ENCODE measurements at places on chromosomes 13 and 19. TPM values are rescaled to one million over a fixed set of nuclear protein-coding genes. Genes with fewer than 3 reads are reported as not detected.

- DNase-seq, result no peak
Measured at GRCh38 chr19:53606031-53606430, 25.8 kb upstream of the DPRX start.

DNA sequence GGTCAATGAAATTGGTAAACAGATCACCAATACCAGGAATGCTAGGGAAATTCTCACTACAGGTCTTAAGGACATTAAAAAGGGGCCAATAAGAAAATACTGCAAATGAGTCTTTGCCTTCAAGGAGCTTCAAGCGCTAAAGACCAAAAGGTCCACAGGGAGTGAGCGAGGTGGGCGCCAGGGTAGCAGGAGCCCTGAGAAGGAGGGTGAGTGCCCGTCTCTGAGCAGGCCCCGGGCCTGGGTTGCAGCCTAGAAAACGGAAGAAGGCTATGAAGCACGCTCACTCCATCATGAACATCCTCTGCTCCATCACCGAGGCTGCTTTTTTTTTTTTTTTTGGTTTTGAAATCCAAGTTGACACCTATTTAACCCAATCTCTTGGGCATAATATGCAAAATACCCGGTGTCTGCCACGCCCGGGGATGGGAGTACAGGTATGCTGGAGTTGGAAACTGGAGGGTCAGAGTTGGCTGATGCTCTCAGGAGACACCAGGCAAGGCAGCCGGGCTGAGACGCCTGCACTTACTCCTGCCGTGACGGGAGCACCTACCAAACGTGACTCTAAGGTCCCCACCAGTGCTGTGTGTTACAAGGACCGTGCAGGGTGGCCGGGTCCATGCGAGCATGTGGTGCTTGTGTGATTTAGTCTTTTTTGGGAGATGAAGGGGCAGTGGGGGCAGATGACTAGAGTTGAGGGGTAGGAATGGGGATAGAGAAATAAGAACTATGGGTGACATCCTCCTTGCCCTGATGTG lies 66.9 kb downstream of the KLF2 start:
- DNase-seq, result no peak

DNA sequence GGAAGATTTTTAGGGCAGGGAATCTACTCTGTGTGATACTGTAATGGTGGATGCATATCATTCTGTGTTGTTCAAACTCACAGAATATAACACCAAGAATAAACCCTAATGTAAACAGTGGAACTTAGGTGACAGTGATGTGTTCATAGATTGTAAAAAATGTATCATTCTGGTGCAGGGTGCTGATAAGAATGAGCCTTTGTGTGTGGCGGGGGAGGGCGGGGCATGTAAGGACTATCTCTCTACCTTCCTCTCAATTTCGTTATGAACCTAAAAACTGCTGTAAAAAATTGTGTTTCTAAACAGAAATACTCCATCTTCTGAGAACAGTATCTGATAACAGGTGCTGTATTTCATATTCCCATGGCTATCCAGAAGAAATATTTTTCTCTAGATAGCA lies 35.6 kb downstream of the TNFRSF19 start:
- DNase-seq, result no peak

Gene AMER2
- 1.5 TPM for total RNA-seq

- no peak for DNase-seq
Measured at GRCh38 chr19:38867171-38867780, 10.8 kb downstream of the RINL start.

- DNase-seq, result peak; percentile 66
Measured at GRCh38 chr19:2603334-2603733, 99.2 kb downstream of the GNG7 start.

DNA sequence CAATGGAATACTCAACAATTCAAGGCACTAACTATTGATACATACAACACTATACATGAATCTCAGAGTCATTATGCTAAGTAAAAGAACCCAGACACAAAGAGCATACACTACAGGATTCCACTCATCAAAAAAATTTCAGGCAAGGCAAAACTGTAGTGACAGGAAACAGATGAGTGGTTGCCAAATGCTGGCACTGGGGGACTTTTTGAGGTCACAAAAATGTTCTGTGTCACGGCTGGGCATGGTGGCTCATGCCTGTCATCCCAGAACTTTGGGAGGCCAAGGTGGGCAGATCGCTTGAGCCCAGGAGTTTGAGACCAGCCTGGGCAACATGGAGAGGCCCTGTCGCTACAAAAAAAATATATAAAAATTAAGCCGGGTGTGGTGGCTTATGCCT lies 129.4 kb downstream of the KL start:
- DNase-seq, result no peak

DNA sequence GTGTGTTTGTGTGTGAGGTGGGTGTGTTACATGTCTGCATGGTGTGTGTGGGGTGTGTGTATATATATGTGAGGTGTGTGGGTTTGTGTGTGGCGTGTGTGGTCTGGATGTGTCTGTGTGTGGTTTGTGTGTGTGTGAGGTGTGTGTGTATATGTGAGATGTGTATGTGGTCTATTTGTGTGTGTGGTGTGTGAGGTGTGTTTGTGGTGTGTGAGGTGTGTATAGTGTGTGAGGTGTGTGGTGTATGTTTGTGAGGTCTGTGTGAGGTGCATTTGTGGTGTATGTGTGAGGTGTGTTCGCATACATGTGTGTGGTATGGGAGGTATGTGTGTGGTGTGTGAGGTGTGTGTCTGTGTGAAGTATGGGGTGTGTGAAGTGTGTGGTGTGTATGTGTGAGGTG lies 12.5 kb upstream of the TNFRSF19 start:
- no peak for DNase-seq

DNA sequence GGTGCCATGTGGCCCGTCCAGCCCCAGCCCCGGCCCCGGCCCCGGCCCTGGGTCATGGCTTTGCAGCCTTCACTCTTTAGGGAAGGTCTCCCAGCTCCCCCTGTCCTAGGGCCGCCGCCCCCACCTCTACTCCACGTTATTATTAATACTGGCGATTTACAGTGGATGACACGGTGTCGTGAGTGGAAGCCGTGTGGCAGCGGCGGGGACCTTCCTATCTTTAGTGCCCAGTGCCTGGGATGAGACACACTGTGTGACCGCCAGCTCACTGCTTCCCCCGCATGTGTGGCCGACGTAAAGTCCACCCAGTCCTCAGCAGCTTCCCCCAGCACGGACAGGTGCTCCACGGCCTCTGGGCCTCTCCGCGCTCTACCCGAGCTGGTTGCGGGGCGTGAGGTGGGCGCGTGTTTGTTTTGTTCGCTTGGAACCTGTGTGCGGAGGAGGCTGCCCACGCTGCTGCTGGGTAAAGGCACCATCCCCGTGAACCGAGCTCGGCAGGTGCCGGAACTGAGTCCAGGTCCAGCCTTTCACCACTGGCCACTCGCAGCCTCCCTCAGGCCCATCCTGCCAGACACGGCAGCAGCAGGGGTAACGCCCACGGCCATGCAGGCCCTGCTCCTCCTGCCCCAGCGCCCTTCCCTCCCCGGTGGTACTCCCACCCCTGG lies 70.9 kb upstream of the MCF2L start:
- DNase-seq, result no peak

DNA sequence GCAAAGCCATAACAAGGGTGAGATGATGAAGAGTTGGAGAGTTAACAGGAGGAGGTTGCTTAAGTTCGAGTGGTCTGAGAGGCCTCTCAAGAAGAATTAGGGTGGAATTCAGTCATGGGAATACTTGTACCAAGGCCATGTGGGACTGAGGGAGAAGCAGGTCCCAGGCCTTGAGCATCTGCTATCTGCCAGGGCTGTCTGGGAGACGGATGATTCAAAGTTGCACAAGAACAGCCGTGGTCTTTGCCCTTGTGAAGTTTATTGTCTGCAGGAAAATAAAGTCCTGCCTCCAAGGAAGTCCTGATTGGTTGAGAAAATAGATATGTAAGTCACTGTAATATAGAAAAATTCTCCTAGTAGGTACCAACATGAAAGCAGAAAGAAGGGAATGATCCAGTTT lies 178.8 kb upstream of the RFC3 start:
- DNase-seq, result no peak

DNA sequence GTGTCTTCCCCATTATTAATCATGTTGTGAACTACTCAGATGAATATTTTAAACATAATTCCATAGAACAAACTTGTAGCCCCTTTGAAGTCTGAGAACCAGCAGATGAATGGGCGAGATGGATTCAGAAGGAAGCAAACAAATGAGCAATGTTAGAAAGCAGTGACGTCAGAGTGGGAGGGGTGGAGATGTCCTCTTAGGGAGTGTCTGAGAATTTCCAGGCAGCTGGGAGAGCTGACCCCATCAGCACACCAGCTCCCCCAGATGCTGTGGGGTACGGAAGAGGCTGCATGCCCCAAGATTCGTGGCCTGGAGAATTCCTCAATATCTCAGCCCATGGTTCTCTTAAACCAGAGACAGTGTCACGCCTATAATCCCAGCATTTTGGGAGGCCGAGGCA lies 68.6 kb downstream of the DPF1 start:
- DNase-seq, result no peak

Gene FCGBP
- total RNA-seq, result 15.9 TPM

Gene C5AR1
- 6.1 TPM for total RNA-seq

Gene ZNF581
- total RNA-seq, result 31.2 TPM

GRCh38 chr19:39595950-39596349 lies 6.4 kb upstream of the LGALS13 start:
- no peak for DNase-seq

Gene CD37
- total RNA-seq, result 12.6 TPM

All from testis (tissue), 5 donors.